Small intestine (tissue), 16 donors: ENCODE measurements at places on chromosomes 6 and 20. TPM values are rescaled to one million over a fixed set of nuclear protein-coding genes. Genes with fewer than 3 reads are reported as not detected.

- no peak for DNase-seq
- H3K4me3 ChIP-seq: no peak overlapping the region
- H3K4me1 ChIP-seq: no peaks in the 10 kb centered on the region
- H3K27ac ChIP-seq: no peak overlapping the region
- no peaks in the 10 kb centered on the region for H3K36me3 ChIP-seq
These were observed 9.4 kb downstream of the LAMA5 start for GRCh38 chr20:62357681-62358080.

DNA sequence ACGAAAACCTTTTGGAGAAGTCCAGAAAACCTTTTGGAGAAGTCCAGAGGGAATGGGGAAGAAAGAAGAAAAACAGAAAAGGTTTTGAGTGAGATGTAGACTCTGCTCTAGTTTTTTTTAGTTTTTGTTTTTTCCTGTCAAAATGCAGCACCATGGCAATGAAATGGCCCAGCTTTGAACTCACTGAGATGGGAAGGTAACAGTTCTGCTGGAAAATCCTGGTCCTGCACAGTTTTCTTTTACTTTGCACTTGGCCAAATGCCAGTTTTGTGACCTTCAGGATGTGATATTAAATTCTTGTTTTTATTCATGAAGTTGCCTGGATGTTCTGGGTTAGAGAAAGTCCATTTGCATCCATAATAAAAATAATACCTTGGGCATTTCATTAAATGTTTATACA lies 145.7 kb downstream of the CFAP61 start:
- no peak overlapping the region for H3K4me3 ChIP-seq
- no peak for DNase-seq
- H3K27me3 ChIP-seq: peaks cover 9% of the 10 kb centered on the region
- no peaks in the 10 kb centered on the region for H3K4me1 ChIP-seq

GRCh38 chr6:139776041-139776440 lies 401.6 kb upstream of the CITED2 start:
- no peaks in the 10 kb centered on the region for H3K36me3 ChIP-seq
- DNase-seq: no peak
- no peak overlapping the region for H3K4me3 ChIP-seq

- H3K27ac ChIP-seq: no peak overlapping the region
- no peaks in the 10 kb centered on the region for H3K36me3 ChIP-seq
- DNase-seq: no peak
- no peak overlapping the region for H3K4me3 ChIP-seq
These were observed 11.5 kb upstream of the DEFB113 start for GRCh38 chr6:49980898-49981297.

- no peak overlapping the region for H3K4me3 ChIP-seq
- no peak overlapping the region for H3K27ac ChIP-seq
- H3K27me3 ChIP-seq: no peaks in the 10 kb centered on the region
- H3K4me1 ChIP-seq: no peaks in the 10 kb centered on the region
These were observed 19.8 kb upstream of the GJA10 start for GRCh38 chr6:89874438-89874837.

GRCh38 chr20:47540443-47541354 lies 39.0 kb downstream of the NCOA3 start:
- no peaks in the 10 kb centered on the region for H3K36me3 ChIP-seq
- no peak overlapping the region for H3K4me3 ChIP-seq
- no peaks in the 10 kb centered on the region for H3K27me3 ChIP-seq
- peaks cover 11% of the 10 kb centered on the region for H3K4me1 ChIP-seq

DNA sequence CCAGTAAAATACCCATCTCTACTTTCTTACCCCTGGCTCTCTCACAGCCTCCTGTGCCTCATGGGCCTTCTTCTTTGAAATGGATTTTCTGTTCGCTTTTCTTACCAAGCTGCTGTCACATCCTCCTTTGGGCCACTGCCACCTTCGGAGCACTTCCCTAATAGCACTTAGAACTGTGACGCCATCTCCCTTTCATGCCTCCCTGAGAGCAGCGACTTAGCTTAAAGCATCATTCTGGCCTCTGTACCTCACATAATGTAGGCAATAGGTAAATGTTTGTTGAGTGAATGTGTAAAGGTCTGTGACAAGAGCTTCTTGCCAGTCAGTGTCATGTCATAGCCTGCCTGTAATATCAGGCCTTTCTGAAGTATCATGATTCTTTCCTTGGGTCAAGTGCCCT lies 78.8 kb downstream of the ADGRG6 start:
- H3K4me1 ChIP-seq: peaks cover 12% of the 10 kb centered on the region
- H3K4me3 ChIP-seq: no peak overlapping the region
- no peaks in the 10 kb centered on the region for H3K36me3 ChIP-seq
- DNase-seq: no peak

DNA sequence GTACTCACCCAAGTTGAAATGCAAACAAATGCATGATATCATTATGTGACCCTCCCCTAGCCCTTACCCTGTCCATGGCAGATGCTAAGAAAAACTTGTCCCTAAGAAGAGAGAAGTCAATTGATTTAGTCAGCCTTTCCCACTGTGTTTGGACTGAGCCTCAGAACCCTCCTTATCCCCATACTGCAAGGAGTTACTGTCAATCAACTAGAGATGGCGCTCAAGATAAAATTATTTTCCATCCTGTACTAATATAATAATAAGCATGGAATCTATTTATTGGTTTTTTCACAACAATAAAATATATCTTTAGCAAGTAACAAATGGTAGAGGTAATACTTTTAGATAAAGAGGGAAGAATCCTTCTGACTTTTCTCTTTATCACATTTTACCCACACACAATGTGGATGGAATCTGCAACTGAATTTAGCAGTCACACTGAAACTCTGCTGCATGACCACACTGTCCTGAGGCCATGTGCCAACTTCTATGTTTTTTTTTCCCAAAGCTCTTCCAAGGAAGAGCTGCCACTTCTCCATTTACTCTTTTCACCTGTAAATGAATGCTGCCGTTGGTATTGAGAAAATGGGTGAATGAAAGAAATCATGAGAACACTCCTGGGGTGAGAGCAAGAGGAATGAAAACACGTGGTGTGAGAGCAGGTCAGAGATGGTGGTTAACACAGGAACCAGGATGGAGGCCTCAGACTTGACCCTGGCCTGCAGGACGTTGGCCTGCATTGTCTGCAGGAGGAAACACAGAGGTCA lies 10.5 kb downstream of the NT5E start:
- peaks cover 7% of the 10 kb centered on the region for H3K4me1 ChIP-seq
- no peaks in the 10 kb centered on the region for H3K36me3 ChIP-seq
- no peak overlapping the region for H3K4me3 ChIP-seq
- peak overlapping the region; percentile 3 for H3K27ac ChIP-seq
- no peaks in the 10 kb centered on the region for H3K27me3 ChIP-seq

DNA sequence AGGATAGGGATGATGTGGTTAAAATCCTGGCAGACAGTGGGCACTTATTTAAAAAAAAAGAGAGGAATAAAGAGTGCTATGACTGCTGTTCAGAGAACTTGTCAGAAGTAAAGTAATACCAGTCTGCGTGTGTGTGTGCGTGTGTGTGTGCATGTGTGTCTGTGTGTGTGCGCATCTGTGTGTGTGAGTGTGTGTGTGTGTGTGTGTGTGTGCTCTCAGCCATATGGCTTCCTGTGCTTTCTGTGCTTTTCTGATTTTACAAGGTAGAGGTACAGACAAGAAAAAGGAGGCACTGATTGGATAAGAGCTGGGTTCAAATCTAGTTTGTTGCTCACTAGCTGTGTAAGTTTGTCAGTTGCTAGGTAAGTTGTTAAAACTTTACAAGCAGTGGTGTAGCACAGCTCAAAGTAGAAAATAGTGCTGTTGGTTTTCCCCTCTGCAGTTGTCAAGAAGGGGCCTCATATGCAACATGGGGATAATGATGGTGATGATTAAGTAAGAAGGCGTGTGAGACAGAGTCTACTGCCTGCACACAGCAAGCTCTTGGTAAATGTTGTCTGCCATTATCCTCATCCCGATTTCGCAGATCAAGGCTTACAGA lies 155.3 kb upstream of the ZNF217 start:
- H3K27me3 ChIP-seq: no peaks in the 10 kb centered on the region
- no peaks in the 10 kb centered on the region for H3K36me3 ChIP-seq
- H3K27ac ChIP-seq: no peak overlapping the region
- DNase-seq: no peak
- H3K4me3 ChIP-seq: no peak overlapping the region
- H3K4me1 ChIP-seq: peaks cover 8% of the 10 kb centered on the region

DNA sequence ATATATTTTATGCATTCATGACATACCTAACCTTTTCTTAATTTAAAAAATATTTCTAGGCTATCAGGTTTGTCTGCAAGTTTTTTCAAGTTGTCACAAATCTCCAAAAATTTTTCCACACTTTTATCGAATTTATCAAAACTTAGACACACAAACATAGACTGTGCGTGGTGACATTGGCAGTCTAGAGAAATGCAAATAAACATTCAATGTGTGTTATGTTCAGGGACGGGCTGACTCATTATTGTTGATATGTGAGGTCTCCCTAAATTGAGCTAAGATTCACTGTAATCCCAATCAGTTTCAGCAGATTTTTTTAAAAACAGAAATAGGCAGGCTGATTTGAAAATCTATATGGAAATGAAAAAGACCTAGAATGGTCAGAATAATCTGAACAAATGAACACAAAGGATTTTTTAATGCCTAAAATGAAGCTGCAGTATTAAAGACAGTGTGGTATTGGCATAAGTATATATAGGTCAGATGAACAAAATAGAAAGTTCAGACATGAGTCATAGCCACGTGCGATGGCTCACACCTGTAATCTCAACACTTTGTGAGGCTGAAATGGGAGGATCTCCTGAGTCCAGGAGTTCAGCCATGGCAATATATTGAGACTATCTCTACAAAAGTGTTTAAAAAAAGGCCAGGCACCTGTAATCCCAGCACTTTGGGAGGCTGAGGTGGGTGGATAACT lies 19.2 kb downstream of the BLTP3A start:
- H3K36me3 ChIP-seq: no peaks in the 10 kb centered on the region
- no peak overlapping the region for H3K4me3 ChIP-seq
- peak; percentile 88 for DNase-seq
- H3K27ac ChIP-seq: peak overlapping the region; percentile 65

GRCh38 chr20:3927486-3928291 lies 38.5 kb downstream of the PANK2 start:
- peaks cover 11% of the 10 kb centered on the region for H3K36me3 ChIP-seq
- H3K27me3 ChIP-seq: no peaks in the 10 kb centered on the region
- peaks cover 6% of the 10 kb centered on the region for H3K4me1 ChIP-seq
- H3K27ac ChIP-seq: no peak overlapping the region
- no peak overlapping the region for H3K4me3 ChIP-seq
- peak; percentile 23 for DNase-seq

- no peaks in the 10 kb centered on the region for H3K36me3 ChIP-seq
- peak overlapping the region; percentile 86 for H3K27ac ChIP-seq
- no peaks in the 10 kb centered on the region for H3K27me3 ChIP-seq
- no peak overlapping the region for H3K4me3 ChIP-seq
- peaks cover 3% of the 10 kb centered on the region for H3K4me1 ChIP-seq
These were observed 18.0 kb downstream of the ATP9A start for GRCh38 chr20:51750037-51750769.

GRCh38 chr6:138803331-138803730 lies 7.4 kb downstream of the ECT2L start:
- DNase-seq: no peak
- H3K4me1 ChIP-seq: no peaks in the 10 kb centered on the region
- no peak overlapping the region for H3K4me3 ChIP-seq
- H3K36me3 ChIP-seq: no peaks in the 10 kb centered on the region

- DNase-seq: no peak
- H3K27me3 ChIP-seq: no peaks in the 10 kb centered on the region
- no peak overlapping the region for H3K27ac ChIP-seq
- H3K4me3 ChIP-seq: no peak overlapping the region
- H3K4me1 ChIP-seq: no peaks in the 10 kb centered on the region
These were observed 78.1 kb downstream of the MMUT start for GRCh38 chr6:49384904-49385303.

DNA sequence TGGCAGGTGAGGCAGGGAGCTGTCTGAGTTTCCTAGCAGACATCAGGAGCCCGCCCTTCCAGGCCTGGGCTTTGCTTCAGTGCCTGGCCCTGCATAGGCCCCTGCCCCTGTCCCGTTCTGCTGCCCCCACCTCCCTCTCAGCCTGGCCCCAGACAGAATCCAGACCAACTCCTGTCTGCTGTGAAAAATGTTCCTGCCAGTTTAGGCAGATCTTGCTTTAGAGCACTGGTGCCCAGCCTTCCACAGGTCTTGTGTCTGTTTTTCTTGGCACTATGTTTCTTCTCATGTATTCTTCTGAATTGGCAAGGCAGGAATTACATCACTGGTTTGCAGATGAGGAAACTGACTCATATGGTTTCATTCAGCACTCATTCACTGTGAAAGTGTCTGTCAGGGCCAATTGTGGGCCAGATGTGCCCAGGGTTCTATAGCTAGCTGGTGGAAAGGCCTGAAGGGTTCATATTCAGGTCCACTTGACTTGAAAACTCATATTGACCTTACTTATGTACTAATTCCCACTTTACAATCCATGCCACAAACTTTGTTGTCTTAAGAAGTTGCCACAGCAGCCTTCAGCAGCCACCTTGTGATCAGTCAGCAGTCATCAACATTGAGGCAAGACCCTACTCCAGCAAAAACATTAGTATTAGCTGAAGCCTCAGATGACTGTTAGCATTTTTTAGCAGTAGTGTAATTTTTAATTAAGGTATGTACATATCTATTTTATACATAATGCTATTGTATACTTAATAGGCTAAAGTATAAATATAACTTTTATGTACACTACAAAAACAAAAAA lies 40.5 kb downstream of the HLA-F start:
- no peak for DNase-seq
- H3K27ac ChIP-seq: no peak overlapping the region
- H3K36me3 ChIP-seq: no peaks in the 10 kb centered on the region
- H3K4me3 ChIP-seq: no peak overlapping the region

DNA sequence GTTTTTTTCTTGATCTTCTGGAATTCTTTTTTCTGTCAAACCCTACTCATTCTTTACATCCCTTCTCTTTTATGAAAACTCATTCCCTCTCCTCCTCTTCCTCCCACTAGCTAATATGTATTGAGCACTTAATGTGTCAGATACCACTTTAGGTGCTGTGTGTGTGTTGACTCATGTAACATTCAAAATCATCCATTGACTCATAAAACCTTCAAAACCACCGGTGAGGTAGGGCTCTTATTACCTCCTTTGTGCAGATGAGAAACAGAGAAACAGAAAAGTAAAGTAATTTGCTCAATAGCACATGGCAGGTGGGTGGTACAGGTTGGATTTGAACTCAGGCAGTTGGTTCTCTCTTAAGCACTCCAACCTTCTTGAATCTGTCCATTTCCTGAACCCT lies 136.3 kb upstream of the NEDD9 start:
- no peaks in the 10 kb centered on the region for H3K36me3 ChIP-seq
- H3K27me3 ChIP-seq: no peaks in the 10 kb centered on the region
- no peak overlapping the region for H3K27ac ChIP-seq
- no peak overlapping the region for H3K4me3 ChIP-seq
- DNase-seq: no peak
- H3K4me1 ChIP-seq: peaks cover 2% of the 10 kb centered on the region

Gene ROMO1
- polyA plus RNA-seq: 139 TPM

Gene C6orf15
- not detected for polyA plus RNA-seq

Gene PSORS1C1
- 31.3 TPM for polyA plus RNA-seq

Gene NKAIN4
- 0.51 TPM for polyA plus RNA-seq

Gene KCNK15
- polyA plus RNA-seq: 0.67 TPM

Gene DUSP15
- polyA plus RNA-seq: 2.9 TPM

Gene SLC22A7
- polyA plus RNA-seq: 0.50 TPM

Gene SAMD3
- polyA plus RNA-seq: 2.4 TPM

Gene RAB23
- 4.2 TPM for polyA plus RNA-seq
